Melanocyte of skin (primary cell): ENCODE measurements at places on chromosomes 13 and 19. TPM values are rescaled to one million over a fixed set of nuclear protein-coding genes. Genes with fewer than 3 reads are reported as not detected.

Gene ZNF492
- total RNA-seq = 0.34 and 1.1 TPM in 2 replicates

Gene PLPPR3
- 0.33 TPM in 1 of 2 replicates, not detected in the other for total RNA-seq

Gene SULT2A1
- not detected in 2 replicates for total RNA-seq

Gene ZBTB45
- 7.6 and 8.0 TPM in 2 replicates for total RNA-seq

Gene NR2F6
- total RNA-seq = 35.4 and 47.6 TPM in 2 replicates
